ENCODE measurements at places on chromosomes 1 and 21.

DNA sequence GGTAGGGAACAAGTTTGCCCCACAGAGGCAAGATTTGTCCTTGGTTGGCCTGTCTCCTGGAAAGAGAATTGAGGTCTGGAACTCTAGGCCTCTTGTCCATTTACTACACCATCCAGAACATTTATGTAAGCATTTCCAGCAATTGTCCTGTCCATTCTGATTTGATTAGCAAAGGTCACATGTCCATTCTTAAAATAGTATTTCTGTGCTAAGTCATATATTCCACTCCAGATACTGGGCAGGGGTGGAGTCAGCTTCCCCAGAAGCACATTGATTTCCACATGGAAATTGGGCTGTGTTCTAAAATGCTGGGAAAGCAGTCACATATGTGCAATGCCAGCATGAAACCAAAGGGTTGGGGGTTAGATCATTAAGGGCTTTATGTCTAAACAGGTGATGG is 21.5 kb upstream of the FMN2 start:
- no peak for DNase-seq

GRCh38 chr21:44289381-44290010 is 3.8 kb downstream of the AIRE start:
- no peak for DNase-seq

- no peak for DNase-seq
Observed at GRCh38 chr1:114081437-114082303, 72.0 kb downstream of the SYT6 start.

- no peak for DNase-seq
Observed at GRCh38 chr1:205568135-205568468, 63.6 kb downstream of the CDK18 start.

DNA sequence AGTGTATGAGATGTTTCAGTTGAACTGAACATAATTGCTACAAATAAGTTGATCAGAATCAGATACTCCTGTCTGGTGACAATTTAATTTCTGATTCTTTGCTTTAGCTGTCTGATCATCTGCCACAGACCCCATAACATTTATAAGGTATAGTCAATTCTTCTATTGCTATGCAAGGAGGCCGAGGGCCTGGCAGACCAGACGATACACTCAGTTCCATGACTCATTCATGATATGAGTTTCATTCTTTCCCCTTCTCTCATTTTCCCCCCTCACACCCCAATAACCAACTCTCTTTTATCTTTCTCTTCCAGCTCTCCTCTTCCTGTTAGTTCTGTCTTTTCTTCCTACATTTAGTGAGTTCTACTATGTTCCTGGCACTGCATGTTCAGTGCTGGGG is 236.8 kb downstream of the PAPPA2 start:
- DNase-seq, result no peak

- no peak for DNase-seq
Observed at GRCh38 chr1:44777969-44778635, 2.8 kb downstream of the RPS8 start.

DNA sequence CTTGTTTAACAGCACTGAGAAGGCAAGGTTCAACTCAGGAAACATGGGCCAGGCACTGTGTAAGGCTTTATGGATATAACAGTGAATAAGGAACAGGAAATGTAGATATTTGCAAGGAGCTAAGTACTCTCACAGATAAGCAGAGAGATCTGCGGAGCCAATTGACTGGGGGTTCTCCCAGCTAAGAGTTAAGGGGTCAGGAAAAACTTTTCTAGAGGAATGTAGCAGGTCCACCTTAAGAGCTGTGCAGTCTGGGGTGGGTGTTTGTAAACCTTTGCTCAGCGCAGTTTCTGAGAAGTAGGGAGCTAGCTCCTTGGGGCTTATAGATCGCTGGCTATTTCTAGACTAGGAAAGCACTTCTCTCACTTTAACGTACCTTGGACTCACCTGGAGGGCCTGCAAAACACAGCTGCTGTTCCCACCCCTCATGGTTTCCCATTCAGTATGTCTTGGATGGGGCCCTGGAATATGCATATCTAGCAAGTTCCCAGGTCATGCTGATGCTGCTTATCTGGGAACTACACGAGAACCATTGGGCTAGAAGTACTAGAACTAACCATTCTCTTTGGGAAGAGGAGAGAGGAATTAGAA is 51.7 kb downstream of the TLCD4 start:
- DNase-seq, result no peak

DNA sequence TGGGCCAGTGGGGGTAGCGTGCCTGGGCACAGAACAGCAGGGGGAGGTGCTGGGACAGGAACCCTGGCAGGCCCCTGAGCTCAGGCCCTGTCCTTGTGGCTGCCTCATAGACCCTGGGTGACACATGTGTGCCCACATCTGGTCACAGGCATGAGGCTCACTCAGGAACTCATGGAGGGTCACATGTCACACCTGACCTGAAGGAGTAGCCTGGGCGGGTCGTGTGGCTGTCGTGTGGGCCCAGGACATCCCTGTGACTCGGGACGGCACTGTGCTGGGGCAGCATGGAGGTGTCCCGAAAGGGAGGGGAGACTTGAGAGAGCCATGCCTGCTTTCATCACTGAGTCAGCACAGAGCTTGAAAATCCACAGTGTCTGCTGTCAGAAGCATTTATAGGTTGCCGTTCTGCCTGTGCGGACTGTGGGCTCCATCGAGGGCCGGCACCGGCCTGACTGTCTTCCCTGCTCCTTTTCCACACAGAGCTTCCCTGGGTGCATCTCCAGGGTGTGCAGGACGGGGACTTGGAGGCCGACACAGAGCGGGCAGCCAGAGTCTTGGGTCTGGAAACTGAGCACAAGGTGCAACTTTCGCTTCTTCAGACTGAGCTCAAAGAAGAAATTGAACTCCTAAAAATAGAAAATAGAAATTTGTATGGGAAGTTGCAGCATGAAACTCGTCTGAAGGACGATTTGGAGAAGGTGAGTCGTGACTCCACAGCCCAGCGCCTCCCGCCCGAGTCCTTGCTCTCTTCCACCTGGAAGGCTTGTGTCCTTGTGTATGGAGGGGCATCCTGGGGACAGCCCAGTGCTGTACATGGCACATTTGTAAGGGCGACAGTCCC is 32.8 kb downstream of the PCNT start:
- no peak for DNase-seq

GRCh38 chr1:60068393-60069045 is 5.1 kb downstream of the C1orf87 start:
- DNase-seq, result no peak

DNA sequence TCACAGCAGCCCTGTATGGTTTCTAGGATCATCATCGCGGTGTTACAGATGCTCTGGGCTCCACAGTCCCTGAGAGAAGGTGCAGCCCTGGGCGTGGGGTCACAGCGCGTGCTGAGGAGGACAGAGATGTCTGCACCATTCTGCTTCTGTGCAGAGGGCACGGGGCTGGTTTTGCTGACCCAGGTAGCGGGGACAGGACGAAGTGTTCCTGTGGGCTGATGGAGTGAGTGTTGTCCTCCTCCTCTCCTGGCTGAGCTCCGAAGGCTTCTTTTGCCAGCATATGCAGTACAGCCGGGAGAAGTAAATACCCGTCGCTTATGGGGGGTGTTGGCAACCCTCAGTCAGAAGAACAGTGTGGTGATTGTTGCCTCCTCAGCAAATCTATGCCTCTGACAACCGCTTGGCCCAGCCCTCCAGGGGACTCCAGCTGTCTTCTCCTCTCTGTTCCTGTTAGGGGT is 101.5 kb downstream of the DDX20 start:
- DNase-seq, result no peak

DNA sequence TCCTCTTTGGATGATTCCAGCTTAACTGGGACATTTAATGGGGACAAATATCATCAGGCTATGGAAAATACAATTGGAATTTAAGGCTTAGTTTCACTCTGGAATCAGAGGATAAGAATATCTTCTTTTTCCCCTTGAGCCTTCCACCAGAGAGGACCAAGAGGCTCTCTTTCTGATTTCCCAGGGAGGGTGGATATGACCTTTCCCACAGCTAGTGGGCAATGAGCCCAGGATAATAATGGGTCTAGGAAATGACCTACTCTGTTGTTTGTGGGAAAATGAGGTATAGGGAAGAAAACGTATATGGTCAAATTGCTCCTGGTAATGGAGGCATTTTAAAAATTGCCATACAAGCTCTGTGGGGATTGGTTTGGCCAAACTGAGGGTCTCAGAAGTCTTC is 1.9 kb downstream of the OR6Y1 start:
- DNase-seq, result no peak

DNA sequence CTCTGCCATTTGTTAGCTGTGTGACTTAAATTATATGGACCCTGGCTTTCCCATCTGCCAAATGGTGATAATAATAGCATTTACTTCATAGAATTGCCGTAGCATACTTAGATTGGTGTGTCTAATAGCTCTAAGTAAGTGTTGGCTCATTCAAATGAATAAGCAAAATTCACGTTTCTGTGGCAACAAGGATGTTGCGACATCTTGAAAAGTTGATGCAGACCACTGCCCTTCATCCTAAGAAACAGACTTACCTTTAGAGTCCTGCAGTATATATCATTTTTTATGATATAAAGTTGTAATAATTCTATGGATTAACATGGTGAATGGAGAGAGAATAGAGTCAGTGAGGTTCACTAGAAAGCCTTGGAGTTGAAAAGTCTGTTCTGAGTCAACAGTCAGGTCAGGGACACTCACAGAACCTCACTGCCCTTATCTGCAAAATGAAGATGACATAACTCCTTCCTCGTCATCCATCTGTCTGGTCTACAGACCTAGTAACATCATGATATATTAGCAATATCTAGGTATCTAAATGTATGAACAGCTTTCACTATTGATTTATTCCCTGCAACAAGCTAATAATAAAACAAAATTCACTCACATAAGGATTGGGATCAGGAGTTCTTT is 167.3 kb upstream of the C8B start:
- DNase-seq, result no peak

GRCh38 chr1:182687361-182687760 is 3.0 kb upstream of the RGS8 start:
- no peak for DNase-seq

DNA sequence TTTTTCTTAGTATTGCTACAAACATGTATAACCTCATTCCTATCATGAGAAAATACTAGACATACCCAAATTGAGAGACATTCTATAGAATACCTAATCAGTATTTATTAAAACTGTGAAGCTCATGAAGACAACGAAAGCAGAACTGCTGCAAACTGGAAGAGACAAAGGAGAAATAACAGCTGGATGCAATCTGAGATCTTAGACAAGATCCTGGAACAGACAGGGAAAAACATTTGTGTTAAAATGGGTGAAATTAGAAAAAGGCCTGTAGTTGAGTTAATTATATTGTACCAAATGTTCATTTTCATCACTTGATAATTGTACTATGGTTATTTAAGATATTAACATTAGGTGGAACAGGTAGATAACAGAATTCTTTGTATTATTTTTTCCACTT is 392.0 kb downstream of the PLPP3 start:
- no peak for DNase-seq

DNA sequence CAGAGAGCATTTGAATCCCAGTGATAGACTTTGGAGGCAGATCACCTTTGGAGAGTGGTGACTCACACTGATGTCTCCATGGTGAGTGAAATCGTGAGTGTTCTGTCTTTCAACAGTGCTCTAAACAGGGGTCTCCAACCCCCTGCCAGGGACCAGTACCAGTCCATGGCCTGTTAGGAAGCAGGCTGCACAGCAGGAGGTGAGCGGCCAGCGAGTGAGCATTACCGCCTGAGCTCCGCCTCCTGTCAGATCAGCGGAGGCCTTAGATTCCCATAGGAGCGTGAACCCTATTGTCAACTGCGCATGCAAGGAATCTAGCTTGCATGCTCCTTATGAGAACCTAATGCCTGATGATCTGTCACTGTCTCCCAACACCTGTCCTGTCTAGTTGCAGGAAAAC is 61.8 kb upstream of the B3GALNT2 start:
- DNase-seq, result no peak

DNA sequence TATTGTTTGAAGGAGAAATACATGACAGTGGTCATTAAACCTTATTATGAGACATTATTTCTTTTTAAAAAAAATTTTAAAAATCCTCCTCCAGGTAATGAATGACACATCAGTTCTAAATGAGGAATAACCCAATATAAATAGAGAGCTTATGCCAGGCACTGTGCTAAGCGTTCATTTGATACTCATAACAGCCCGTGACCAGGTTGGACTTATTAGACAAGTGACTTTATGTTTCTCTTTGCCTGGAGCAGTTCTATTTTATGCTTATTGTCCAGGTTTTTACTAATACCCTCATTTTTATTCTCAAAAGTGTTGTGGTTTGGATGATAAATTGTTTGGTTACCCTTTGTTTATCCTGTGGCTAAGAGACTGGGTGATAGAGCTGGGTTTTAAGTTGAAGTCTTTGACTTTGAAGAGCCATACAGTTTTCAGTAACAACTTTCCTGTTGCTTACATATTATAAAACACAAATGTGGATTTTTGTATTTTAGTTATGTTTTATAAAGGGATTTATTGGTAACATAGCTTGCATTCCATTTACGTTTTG is 84.2 kb downstream of the RABGAP1L start:
- DNase-seq, result no peak

DNA sequence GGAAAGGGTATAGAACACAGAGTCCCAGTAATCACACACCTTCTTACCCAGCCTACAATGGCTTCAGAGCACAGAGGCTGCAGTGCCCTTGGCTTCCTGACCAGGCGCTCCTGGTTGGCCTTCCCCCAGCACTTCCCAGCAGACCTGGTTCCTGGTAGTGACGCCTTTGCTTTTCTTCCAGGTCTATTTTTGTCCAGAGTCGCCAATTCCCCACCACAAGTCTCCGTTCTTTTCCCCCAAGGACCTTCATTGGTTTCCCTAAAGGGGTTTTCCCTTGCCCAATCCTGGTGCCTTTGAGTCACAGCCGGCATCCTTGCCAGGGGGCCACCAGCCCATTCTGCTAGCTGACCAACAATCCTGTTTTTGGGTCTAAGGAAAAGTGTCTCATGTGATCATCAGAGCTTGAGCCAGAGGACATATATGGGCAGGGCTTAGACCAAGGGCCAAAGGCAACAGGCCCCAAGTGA is 84.8 kb downstream of the KCNJ15 start:
- DNase-seq, result no peak

DNA sequence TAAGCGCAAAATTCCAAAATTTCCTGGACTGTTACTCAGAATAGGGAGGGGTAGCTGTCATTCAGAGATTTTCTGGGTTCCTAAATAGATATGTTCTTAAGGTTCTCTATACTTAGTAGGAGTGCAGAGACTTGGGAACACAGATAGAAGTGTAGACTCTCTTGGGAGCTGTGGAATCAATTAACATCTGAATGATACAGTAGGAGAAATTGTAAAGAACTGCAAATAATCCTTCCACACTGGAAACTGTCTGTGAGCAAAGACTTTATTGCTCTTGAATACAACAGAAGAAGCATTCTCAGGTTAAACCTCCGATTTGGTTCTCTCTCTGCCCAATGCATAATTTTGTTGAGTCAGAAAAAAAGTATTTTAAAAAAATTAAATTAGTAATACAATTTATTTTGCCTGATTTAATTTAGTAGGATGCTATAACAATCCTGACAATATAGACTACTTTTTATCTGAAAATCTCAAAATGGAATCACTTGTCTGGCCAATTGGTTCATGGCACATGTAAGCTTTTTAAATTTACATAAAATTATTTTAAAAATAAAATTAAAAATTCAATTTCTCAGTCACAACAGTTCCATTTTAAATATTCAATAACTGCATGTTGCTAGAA is 1754.3 kb downstream of the PLA2G4A start:
- no peak for DNase-seq

- no peak for DNase-seq
Observed at GRCh38 chr1:156836041-156836654, 19.5 kb upstream of the SH2D2A start.
